ENCODE measurements at places on chromosomes 6 and 20. TPM values are rescaled to one million over a fixed set of nuclear protein-coding genes. Genes with fewer than 3 reads are reported as not detected.

DNA sequence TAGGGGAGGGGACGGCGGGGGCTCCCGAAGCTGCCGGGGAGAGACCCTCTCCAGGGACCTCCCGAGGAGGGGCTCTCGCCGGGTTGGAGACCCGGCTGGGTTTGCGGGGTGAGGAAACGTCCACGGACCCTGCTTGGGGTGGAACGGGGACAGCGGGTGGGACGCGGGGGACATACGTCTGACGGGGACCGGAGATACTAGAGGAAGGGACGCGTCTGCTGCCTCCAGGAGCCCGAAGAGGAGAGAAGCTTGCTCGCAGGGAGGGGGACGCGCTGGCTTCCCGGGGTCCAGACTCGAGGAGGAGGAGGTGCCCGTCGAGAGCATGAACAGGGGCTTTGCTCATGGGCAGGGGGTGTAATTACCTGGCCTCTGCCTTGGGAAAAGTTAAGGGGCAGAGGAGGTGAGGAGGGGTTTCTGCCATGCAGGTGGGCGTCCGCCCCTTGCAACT is 593 bp downstream of the DNMT3B start:
- H3K36me3 ChIP-seq, result no peaks in the 10 kb centered on the region
- no peak overlapping the region for H3K27ac ChIP-seq
- peak; percentile 65 for DNase-seq
- peak overlapping the region; percentile 59 for H3K4me3 ChIP-seq
- H3K27me3 ChIP-seq, result no peaks in the 10 kb centered on the region

PTK6 gene
- total RNA-seq, result not detected

FLRT3 gene
- total RNA-seq, result not detected

FAM209A gene
- not detected for total RNA-seq

DNA sequence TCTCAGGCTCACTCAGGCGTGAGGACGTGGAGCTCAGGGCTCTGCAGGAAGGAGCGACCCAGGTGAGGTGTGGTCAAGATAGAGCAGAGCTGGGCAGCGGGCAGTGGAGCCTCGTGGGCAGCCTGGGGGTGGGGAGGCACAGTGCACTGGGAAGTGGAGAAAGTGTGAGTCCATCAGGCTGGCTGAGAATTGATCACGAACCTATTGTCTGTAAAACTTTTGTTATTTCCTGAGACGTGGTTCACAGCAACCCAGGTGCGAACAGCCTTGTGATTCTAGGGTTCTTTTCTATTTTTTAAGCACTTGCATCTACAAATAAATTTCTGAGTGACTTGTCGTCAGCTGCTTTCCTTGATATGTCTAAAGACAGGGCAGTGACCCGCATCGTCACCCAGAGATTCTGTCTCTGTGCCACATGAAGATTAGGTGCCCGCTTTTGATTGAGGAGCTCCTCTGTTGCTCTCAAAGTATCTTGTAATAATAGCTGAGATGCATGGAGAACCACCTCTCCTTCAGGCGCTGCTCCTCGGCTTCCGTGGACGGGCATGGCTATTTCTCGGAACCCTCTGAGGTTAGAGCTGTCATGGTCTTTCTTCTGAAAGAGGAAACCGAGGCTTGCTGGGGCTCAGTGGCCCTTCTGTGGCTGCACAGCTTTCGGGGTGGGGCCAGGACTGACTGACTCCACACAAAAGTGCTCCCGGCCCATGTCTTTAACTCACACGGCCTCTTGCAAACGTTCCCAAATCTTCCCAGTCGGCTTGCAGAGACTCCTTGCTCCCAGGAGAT is 662 bp upstream of the CCR6 start:
- no peaks in the 10 kb centered on the region for H3K36me3 ChIP-seq
- no peak overlapping the region for H3K27ac ChIP-seq
- no peak overlapping the region for H3K4me3 ChIP-seq
- no peak for DNase-seq
- H3K4me1 ChIP-seq, result no peaks in the 10 kb centered on the region

GRCh38 chr20:45109634-45110033 is 5.3 kb downstream of the WFDC5 start:
- H3K27me3 ChIP-seq, result no peaks in the 10 kb centered on the region
- no peak overlapping the region for H3K4me3 ChIP-seq
- H3K36me3 ChIP-seq, result no peaks in the 10 kb centered on the region

DNA sequence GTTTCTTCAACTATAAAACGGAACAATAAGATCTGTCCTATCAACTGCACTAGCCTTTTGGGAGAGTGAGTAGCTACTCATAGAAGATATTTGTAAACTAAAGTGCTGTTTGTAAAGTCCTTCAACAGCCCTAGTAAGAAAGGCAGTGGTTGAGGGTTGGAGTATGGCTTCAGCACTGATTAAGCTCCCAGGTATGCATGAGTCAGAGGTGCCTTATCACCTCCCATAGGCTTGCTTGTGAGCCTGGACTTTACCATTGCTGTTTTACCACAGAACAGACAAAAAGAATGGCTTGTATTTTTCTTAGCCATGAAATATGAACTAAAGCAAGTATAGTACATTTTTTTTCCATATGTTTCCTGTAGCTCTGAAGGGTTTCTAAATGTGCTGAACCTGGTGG is 44.1 kb downstream of the SAMD3 start:
- no peaks in the 10 kb centered on the region for H3K4me1 ChIP-seq
- no peaks in the 10 kb centered on the region for H3K36me3 ChIP-seq
- no peaks in the 10 kb centered on the region for H3K27me3 ChIP-seq

- H3K4me3 ChIP-seq, result no peak overlapping the region
- H3K27ac ChIP-seq, result peak overlapping the region; percentile 57
- no peaks in the 10 kb centered on the region for H3K27me3 ChIP-seq
- H3K4me1 ChIP-seq, result peaks cover 72% of the 10 kb centered on the region
These were observed 50.7 kb downstream of the CLIC5 start for GRCh38 chr6:45965007-45965406.

GRCh38 chr6:82958551-82958950 is 107.1 kb downstream of the UBE3D start:
- H3K27me3 ChIP-seq, result no peaks in the 10 kb centered on the region
- H3K27ac ChIP-seq, result no peak overlapping the region
- H3K4me1 ChIP-seq, result peaks cover 10% of the 10 kb centered on the region
- no peaks in the 10 kb centered on the region for H3K36me3 ChIP-seq
- H3K4me3 ChIP-seq, result no peak overlapping the region

DNA sequence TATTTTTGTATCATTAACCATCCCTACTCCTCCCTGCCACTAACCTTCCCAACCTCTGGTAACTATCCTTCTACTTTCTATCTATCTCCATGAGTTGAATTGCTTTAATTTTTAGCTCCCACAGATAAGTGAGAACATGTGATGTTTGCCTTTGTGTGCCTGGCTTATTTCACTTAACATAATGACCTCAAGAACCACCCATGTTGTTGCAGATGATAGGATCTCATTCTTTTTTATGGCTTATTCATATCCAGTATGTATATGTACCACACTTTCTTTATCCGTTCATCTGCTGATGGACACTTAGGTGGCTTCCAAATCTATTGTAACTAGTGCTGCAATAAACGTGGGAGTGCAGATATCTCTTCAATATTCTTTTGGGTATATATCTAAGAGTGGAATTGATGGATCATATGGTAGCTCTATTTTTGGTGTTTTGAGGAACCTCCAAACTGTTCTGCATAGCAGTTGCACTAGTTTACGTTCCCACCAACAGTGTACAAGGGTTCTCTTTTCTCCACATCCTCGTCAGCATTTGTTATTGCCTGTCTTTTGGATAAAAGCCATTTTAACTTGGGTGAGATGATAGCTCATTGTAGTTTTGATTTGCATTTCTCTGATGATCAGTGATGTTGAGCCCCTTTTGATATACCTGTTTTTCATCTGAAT is 201.4 kb downstream of the ARHGAP18 start:
- no peak overlapping the region for H3K4me3 ChIP-seq
- H3K27me3 ChIP-seq, result no peaks in the 10 kb centered on the region
- no peak overlapping the region for H3K27ac ChIP-seq

DNA sequence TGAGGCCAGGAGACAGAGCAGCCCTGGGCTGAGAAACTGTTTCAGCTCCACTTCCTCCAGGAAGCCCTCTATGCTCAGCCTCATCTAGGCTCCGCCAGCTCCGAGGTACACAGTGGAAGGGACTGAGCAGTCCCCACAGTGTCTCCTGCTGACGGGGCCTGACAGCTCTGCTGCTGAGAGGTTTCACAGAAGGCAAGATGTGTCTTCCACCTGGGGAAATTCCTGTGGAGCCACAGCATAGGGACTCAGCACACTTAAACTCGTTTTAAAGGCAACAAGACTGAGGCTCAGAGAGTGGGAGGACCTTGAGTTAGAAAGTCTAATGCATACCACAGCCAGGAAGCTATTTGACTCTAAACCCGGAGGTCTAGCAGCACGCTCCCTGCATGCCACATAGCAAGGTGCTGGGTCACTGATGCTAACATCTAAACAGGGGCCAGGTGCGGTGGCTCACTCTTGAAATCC is 6.8 kb downstream of the ADA start:
- no peak overlapping the region for H3K4me3 ChIP-seq
- H3K27ac ChIP-seq, result peak overlapping the region; percentile 89
- DNase-seq, result no peak
- no peaks in the 10 kb centered on the region for H3K36me3 ChIP-seq

DNA sequence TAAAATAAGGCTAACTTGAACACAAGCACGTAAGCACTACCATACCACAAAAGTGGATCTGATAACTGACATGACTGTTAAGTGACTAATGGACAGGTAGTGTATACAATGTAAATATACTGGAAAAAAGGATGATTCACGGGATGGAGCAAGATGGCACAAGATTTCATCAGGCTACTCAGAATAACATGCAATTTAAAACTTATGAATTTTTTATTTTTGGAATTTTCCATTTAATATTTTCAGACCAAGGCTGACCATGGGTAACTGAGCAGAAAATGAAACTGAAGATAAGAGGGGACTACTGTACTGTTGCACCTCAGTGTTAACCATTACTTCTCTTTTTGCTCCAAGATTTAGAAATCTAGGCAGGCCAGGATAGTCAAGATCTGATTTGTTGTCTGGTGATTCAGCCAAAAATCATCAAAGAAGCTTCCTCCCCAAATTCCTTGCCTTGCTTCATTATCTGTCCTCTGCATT is 45.4 kb downstream of the TPBG start:
- H3K36me3 ChIP-seq, result no peaks in the 10 kb centered on the region
- DNase-seq, result no peak
- no peak overlapping the region for H3K27ac ChIP-seq

- H3K4me1 ChIP-seq, result no peaks in the 10 kb centered on the region
- H3K27me3 ChIP-seq, result no peaks in the 10 kb centered on the region
- no peaks in the 10 kb centered on the region for H3K36me3 ChIP-seq
- DNase-seq, result no peak
- no peak overlapping the region for H3K27ac ChIP-seq
These were observed 81.0 kb downstream of the RIN2 start for GRCh38 chr20:19839053-19839452.

DNA sequence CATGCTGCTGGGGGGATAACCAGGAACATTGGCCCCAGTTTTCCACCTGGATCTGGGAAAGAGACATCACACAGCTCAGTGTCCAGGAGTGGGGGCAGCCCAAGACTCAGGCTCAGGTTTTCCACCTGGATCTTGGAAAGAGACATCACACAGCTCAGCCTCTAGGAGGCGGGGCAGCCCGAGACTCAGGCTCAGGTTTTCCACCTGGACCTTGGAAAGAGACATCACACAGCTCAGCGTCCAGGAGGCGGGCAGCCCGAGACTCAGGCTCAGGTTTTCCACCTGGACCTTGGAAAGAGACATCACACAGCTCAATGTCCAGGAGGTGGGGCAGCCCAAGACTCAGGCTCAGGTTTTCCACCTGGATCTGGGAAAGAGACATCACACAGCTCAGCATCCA is 361.6 kb downstream of the THBS2 start:
- H3K36me3 ChIP-seq, result no peaks in the 10 kb centered on the region
- no peaks in the 10 kb centered on the region for H3K27me3 ChIP-seq
- no peak overlapping the region for H3K4me3 ChIP-seq
- no peak for DNase-seq

FAM83B gene
- 0.81 TPM for total RNA-seq

WASF1 gene
- 4.2 TPM for total RNA-seq

C6orf15 gene
- not detected for total RNA-seq

GRCh38 chr20:18580012-18580411 is 7.8 kb upstream of the DTD1 start:
- no peak for DNase-seq
- no peak overlapping the region for H3K27ac ChIP-seq

SMOC2 gene
- total RNA-seq, result 11.7 TPM

CLPSL2 gene
- total RNA-seq, result not detected

HAO1 gene
- not detected for total RNA-seq

DNA sequence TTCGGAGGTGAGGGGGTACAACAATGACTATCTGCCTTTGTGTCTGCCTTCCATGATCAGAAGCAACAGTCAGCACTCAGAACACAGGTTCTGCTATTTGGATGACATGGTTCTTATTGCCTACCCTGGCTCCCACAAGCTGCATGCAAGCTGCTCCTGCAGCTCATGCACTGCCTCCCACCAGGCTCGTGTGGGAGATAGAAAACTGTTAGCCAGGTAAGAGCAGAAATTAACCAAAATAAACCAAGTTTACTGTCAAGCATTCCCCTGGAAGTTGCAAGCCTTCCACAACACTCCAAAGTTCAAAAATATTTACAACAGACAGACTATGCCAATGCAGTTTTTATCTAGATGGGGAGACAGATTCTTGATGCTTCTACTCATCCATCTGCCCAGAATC is 31.0 kb downstream of the OPRM1 start:
- no peaks in the 10 kb centered on the region for H3K36me3 ChIP-seq
- H3K4me1 ChIP-seq, result no peaks in the 10 kb centered on the region
- no peak overlapping the region for H3K4me3 ChIP-seq
- DNase-seq, result no peak

CDK19 gene
- 16.3 TPM for total RNA-seq

DNA sequence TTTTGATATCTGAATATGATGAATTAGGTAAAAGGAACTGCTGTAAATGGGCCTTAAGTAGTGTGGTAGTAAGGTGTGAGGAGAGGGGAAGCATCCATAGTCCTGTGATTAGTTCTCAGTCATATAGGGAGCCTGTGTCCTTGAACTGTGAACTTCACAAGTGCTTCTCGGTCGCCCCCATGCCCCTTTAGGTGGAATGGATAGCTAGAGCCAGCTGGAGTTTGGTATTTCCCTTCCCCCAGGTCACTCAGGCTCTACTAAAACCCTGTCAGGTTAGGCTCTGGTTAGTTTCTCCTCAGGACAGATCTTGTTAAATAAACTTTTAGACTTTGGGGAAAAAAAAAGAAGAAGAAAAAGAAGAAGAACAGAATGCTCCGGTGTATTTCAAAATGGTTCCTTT is 82.0 kb downstream of the PPP1R14C start:
- H3K4me1 ChIP-seq, result no peaks in the 10 kb centered on the region
- H3K36me3 ChIP-seq, result no peaks in the 10 kb centered on the region
- H3K4me3 ChIP-seq, result no peak overlapping the region
- DNase-seq, result no peak
- no peaks in the 10 kb centered on the region for H3K27me3 ChIP-seq

GRCh38 chr20:32338665-32339064 is 19.5 kb upstream of the ASXL1 start:
- no peak overlapping the region for H3K27ac ChIP-seq
- H3K36me3 ChIP-seq, result no peaks in the 10 kb centered on the region
- no peak overlapping the region for H3K4me3 ChIP-seq
- no peaks in the 10 kb centered on the region for H3K4me1 ChIP-seq
- DNase-seq, result no peak
- H3K27me3 ChIP-seq, result no peaks in the 10 kb centered on the region

- H3K36me3 ChIP-seq, result no peaks in the 10 kb centered on the region
- no peaks in the 10 kb centered on the region for H3K27me3 ChIP-seq
- no peak overlapping the region for H3K4me3 ChIP-seq
- DNase-seq, result no peak
These were observed 106.7 kb downstream of the SLX4IP start for GRCh38 chr20:10541668-10542411.
